ENCODE measurements at places on chromosomes 4 and X.

- DNase-seq, result no peak
Observed at GRCh38 chr4:100367451-100367850, 150.4 kb downstream of the EMCN start.

DNA sequence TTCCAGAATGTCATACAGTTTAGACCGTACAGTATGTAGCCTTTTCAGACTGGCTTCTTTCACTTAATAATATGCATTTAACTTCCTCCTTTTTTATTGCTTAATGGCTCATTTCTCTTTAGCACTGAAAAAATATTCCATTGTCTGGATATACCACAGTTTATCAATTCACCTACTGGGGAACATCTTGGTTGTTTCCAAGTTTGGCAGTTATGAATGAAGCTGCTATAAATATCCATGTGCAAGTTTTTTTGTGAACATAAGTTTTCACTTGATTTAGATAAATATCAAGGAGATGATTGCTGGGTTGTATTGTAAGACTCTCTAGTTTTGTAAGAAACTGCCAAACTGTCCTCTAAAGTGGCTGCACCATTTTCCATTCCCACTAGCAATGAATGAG lies 375.5 kb downstream of the PCDH18 start:
- no peak for DNase-seq

DNA sequence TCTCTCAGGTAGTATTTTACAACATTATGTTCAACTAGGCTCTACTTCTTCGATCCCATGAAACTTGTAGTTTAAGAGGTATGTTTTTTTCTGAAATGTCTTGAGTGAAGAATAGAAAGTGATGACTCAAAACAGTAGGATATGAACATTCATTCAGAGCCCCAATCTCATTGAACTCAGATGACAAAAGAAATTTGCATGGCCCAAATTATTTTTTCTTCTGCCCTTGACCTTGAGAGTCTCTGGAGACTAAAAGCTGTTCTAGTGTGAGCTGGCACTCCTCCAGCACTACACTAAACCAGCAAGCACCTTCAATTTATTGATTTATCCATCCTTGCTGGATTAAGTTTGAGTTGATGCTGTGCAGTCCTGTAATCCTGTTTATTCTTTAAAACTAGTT lies 4.0 kb downstream of the DCLK2 start:
- DNase-seq, result no peak

DNA sequence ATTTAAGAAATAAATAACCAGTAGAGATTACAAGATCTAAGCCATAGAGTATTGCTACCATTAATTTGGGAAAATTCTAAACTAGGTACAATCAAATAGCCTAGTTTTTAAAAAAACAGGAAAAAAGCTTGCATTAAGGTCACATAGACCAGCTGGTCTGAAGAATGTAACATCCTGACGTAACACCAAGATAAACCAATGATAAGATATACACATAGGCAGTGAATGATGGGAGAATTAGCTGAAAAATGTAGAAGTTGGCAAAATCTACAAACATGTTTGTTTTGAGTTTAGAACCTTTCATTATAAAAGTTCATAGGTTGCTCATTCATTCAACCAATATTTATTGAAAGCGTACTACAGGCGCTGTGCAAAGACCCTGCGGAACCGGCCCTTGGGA lies 120.0 kb downstream of the SH3RF1 start:
- DNase-seq, result no peak

GRCh38 chrX:111411983-111412382 lies at the start of gene DCX:
Gene DCX (minus strand): TSS chrX:111412192. CDS start chrX:111410398, 1,794 bp downstream.
- DNase-seq, result no peak

- DNase-seq, result no peak
Observed at GRCh38 chrX:131861088-131861787, 161.9 kb upstream of the STK26 start.

GRCh38 chrX:139134316-139134715 lies 396.2 kb upstream of the F9 start:
- no peak for DNase-seq

DNA sequence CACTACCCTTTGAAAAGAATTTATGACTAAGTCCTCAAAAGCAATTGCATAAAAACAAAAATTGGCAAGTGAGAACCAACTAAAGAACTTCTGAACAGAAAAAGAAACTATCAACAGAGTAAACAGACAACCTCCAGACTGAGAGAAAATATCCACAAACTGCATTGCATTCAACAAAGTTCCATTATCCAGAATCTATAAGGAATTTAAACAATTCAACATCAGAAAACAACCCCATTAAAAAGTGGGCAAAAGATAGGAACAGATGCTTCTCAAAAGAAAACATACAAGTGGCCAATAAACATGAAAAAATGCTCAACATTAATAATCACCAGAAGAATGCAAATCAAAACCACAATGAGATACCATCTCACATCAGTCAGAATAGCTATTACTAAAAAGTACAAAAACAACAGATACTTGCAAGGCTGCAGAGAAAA lies 130.2 kb downstream of the GASK1B start:
- DNase-seq, result no peak

Data from KBM-7 (cell line).